ENCODE measurements at places on chromosomes 2 and 18.

GRCh38 chr2:172011812-172012575, 12.2 kb downstream of the METAP1D start:
- no peak for DNase-seq

DNA sequence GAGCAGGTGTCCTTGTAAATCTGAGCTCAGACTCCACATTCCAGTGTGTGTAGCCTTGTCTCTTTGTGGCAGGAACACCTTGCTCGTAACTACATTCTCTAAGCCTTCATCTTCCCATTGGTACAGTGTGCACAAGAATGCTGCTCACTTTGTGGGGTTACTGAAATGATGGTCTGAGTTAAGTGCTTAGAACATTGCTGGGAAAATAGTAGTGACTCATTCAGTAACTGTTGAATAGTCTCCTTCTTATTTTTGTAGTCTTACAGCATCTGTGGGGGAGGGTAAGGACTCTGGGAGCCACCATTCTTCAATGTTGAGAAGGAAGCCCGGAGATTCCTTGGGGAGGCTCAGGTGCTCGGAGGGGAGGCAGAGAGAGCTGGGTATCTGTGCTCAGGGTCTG, 236.0 kb upstream of the HDAC4 start:
- no peak for DNase-seq

GRCh38 chr2:169997140-169997887, 170.1 kb downstream of the UBR3 start:
- no peak for DNase-seq

GRCh38 chr2:73889206-73889605, 3.6 kb upstream of the ACTG2 start:
- DNase-seq, result no peak

DNA sequence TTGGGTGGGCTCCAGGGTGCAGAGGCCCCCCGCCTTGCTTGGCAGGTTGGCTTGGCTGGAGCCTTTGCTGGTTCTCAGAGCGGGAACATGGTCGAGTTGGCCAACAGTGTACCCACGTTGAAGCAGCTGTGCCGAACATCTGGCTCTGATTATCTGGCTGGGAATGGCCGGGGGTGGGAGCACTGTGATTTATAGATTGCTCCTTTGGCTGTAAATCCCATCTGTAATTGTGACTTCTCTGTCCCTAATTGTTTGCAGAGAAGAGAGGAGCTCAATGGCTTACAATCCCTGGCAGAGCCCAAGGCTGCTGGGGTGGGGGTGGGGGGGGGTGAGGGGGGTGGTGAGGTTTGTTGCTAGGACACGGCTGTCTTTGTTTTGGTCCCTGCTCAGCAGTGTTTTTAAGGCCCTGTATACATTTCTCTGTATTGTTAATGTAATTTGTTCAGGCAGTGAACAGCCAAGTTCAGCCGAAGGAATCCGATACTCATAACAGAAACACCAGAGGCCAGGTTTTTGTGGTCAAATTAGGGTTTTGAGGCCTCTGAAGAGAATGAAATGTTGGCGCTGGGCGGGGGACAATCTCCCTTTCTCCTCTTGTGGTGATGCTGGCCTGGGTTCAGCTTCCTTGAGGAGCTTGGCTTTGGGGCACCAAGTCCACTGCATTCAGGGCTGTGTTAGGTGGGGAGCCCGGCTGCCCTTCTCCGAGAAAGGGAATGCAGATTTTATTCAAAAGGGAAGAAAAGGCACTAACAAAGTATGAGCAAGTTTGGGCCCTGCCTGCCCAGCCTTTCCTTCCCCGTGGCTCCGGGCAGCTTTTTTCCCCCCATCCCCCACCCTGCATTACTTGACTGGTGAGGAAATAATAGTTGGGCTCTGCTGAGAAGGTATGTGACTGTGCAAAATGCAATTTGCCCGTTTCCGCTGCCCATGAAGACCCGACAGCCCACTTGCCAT, 82.5 kb downstream of the TCF7L1 start:
- no peak for DNase-seq

DNA sequence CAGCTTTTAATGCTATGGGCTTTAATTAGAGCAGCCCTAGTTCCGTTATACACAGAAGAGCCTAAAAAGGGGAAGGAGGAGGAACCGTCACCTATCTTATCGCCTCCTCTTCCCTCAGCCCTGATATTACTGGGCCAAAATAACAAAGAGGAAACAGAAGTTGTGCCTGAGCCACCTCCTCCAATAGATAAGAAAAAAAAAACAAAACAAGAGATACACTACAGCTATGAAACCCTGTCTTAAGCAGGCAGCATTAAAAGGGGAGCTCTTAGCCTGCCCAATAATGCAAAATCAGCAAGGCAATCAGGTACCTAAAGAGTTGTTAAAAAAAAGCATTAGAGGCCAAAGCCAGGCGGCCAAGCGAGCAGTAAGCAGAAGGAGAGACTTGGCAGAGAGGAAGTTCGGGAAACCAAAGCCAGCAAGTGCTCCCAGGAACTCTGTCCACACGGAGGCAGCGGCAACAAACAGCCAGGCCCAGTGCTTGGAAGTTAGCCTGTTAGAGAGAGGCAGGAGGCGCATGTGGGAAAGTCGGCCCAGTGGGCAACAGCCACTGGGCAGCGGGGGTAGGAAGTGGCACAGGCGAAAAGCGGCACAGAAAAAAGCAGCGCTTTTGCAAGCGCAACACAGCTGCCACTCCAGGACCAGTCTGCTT, 41.8 kb upstream of the PDK1 start:
- no peak for DNase-seq

DNA sequence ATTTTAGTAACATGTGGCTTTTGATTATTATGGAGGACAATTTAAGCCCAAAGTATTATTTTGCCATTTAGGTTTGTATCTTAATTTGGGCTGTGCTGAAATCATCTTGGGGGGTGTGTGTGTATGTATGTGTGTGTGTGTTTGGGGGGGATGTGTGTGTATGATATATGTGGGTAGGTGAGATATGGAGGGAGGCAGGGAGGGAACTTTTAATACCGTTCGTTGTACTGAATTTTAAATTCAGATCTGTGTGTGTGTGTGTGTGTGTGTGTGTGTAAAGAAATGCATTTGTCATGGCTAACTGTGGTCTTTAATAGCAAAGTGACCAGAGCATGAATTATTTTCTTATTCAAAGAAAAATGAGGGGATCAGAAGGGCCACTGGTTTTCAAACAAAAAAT, 113.7 kb downstream of the LTBP1 start:
- no peak for DNase-seq

DNA sequence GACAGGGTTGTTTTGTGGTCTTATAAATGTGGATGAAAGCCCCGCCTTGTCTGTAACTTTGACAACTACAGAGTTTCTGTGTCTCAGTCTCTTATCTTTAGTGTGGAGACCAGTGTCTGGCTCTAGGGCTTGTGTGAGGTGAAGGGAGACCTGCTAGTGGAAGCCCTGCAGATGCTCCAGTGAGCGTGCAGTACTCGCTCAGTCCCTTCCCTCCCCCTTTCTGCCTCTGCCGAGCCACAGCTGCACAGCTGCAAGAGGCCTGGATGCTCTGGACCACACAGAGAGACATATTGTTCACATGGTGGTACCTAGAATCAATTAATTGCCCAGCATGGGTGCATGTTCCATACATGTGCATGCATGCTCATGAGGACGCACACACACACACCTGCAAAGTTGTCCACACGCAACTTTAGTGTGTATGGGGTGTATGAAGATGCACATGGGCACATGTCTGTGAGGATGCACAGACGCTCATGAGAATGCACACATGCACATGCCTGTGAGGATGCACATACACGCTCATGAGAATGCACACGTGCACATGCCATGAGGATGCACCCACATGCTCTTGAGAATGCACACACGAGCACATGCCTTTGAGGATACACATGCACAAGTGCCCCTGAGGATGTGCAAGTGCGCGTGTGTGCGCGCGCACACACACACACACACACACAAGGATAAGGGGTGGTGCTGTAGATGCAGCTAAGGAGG, 282.1 kb upstream of the HS6ST1 start:
- DNase-seq, result no peak

GRCh38 chr18:56128153-56128791, 510.1 kb downstream of the TXNL1 start:
- no peak for DNase-seq

GRCh38 chr2:241036964-241037421, 38.6 kb downstream of the SNED1 start:
- DNase-seq, result no peak

- DNase-seq, result peak; percentile 21
Measured at GRCh38 chr2:170486730-170487129, 228.4 kb upstream of the SP5 start.

- no peak for DNase-seq
Measured at GRCh38 chr2:45700407-45701013, 49.0 kb downstream of the PRKCE start.

GRCh38 chr2:102064679-102065674, 73.2 kb downstream of the IL1R2 start:
- no peak for DNase-seq

- DNase-seq, result peak; percentile 3
Measured at GRCh38 chr18:45571714-45572113, 43.6 kb upstream of the SLC14A2 start.

- no peak for DNase-seq
Measured at GRCh38 chr2:150011161-150011730, 423.7 kb upstream of the MMADHC start.

- no peak for DNase-seq
Measured at GRCh38 chr2:213104092-213104902, 47.1 kb downstream of the IKZF2 start.

DNA sequence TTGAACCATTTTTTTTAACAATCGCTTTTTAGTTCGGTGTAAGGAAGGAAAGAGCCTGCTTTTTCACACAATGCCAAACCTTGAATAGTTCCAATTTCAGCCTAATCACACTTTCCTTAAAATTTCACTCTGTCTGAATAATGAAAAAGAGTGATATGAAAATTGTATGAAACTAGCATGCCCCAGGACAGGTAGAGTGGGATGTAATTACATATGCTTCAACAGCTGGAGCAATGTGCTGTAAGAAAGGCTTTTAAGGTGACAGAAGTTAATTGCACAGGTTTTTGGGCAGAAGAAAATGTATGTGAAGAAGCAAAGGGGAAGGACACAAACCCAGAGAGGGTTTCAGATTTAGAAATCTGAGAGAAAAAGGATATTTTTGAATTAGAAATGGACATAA, 184.0 kb downstream of the DSC3 start:
- DNase-seq, result no peak

- DNase-seq, result no peak
Measured at GRCh38 chr2:117618607-117619006, 195.9 kb upstream of the DDX18 start.

DNA sequence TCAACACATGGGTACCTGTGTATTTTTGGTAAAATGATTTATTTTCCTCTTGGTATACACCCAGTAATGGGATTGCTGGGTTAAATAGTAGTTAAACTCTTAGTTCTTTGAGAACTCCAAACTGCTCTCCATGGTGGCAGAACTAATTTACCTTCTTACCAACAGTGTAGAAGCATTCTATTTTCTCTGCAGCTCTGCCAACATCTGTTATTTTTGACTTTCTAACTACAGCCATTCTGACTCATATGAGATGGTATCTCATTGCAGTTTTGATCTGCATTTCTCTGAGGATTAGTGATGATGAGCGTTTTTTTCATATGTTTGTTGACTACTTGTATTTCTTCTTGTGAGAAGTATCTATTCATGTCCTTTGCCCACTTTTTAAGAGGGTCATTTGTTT, 180.6 kb downstream of the FSIP2 start:
- no peak for DNase-seq

GRCh38 chr2:235553696-235554100, 59.9 kb downstream of the AGAP1 start:
- no peak for DNase-seq

- no peak for DNase-seq
Measured at GRCh38 chr2:54606393-54606958, 117.0 kb upstream of the EML6 start.

All from T47D (cell line).